NCI-H510A (cell line): ENCODE measurements at places on chromosomes 6 and 20.

DNA sequence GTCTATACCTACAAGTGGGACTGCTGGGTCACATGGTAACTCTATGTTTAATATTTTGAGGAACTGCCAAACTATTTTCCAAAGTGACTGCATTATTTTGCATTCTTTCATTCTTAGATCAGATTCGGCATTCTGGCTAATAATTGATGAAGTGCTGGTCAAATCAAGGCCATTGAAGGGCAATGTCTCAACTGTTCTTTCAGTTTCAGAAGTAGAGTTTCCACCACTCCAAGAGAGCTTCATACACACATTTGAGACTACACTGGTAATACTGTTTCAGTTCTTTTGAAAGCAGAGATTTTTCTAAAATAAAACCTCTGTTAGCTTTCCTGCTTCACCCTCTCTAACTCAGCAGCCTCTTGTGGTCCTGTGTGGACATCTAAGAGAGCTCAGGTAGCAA, 154.5 kb downstream of the CFAP61 start:
- no peak for DNase-seq

- no peak for DNase-seq
Measured at GRCh38 chr6:46305236-46305635, 134.5 kb upstream of the ENPP5 start.

- no peak for DNase-seq
Measured at GRCh38 chr6:87944541-87944954, 103.1 kb upstream of the SPACA1 start.

GRCh38 chr6:148370176-148370575, 27.5 kb downstream of the SASH1 start:
- no peak for DNase-seq

DNA sequence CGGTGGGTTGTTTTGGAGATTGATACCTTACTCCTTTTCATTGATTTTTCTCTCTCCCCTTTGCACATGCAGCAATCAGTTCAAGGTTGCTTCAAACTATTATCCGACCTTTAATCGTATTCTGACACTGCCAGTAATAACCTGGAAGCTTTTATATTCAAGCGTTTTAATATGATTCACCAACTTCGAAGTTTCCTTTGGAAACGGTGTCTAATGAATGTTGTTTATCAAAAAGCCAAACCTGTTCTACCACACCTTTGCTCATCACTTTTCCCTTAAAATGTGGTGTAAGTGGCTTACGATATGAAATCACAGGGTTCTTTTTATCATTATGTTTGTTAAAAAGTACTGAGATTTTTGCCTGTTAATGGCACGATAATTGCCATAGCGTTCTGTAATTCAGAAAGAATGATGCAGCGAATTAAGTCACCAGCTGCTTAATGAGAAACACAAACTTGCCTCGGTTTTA, 660 bp downstream of the STXBP5 start:
- no peak for DNase-seq

GRCh38 chr6:48048451-48049146, 62.4 kb downstream of the PTCHD4 start:
- DNase-seq: no peak

DNA sequence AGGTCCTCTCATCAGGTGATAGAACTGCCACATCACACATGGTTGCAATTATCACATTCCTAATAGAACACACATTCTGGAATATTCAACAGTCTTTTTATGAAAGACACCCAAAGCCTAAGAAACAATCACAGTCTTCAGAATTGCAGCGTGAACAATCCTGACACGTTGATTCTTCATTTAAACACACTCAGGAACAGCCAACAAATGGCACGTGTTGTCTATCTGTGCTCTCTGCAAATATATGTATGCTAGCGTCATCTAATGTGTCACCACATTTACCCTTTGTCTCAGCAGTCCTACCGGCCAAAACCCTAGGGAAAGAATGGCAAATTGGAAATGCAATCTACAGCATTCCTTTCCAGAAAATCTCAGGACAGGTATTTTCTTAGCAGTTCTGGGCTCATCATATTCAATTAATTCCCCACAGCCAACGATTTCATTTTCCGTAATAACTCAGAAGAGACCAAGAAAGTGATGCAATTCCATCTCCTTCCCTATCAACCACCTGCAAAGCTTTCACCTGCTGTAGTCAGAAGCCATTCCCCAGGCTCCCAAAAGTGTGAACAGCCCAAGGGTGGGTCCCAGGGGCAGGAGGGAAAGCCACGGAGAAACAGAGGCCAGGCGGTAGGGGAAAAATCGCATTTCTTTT, 280.3 kb upstream of the JARID2 start:
- DNase-seq: no peak

DNA sequence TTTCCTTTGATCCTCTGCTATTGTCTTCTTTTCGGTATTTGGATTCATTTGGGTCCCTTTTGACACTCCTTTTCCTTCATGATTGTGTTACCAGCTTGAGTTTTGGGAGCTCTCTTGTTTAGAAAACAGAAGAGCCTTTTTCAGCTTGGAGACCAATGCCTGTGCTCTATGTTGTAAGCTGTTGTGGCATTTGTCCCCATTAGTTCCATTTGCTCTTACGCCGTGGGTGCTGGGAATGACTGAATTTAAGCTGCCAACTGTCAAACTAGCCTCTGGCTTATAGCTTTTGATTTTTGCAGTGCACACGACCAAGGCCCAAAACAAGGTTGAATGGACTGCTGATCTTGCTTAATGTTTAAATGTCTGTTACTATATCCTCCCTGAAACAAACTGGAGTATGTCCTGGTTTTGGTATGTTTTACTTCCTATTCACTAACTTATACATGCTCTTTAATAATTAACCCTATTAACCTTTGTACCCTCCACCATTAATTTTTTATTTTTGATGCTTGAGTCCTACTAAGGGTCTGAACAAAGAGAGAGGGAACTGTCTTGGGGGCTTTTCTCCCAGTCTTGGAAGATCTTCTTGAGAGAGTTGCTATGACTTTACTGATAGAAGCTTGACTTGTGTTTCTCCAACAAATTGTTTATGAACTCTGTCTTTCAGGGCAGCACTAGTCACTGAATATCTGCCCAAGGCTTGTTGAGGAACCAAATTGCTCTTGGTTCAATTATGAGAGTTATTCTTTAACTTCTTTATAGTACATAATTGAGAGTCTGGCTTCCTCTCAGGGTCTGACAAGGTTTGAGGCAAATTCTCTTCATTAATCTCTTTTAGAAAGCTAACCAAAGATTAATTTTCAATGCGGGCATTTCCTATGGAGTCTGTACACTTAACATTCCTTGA, 100.3 kb upstream of the SIRPG start:
- no peak for DNase-seq

DNA sequence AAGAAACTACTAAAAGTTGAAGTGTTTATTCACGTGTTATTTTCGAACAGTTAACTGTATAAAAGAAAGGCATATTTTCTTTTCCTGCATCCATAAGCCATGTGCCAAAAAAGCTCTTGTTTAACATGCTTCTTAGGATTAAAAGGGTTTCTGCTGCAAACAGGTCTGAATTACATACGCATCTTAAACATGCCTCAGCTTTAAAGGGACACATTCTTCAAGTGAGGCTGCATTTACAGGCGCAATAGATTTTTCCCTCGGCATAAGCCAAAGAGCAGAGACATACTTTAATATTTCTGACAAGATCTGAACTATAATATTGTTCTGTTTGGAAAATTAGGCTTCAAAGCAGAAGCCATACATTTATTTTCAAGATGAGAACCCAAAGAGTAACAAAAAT, 39.4 kb downstream of the PDE7B start:
- no peak for DNase-seq

DNA sequence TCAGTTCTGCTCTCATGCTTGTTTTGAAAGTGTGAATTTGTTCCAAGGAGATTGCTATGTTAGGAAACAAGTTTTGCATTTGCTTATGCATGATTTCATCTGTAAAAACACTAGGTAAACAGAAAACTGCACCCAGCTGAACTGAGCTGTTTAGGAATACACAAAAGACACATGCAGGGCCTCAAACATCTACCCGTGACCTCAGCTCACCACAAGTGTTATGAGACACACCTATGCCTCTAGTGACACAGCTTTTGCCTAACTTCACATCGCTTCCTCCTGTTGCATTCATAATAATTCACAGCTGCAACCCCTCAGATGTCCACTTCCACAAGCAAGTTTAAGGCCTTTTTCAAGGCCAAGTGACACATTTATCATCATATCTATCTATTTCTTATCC, 98.0 kb upstream of the SLC24A3 start:
- DNase-seq: no peak

- DNase-seq: peak; percentile 96
Measured at GRCh38 chr20:47319517-47320252, 36.8 kb downstream of the ZMYND8 start.

GRCh38 chr6:52389626-52390360, 27.8 kb downstream of the PAQR8 start:
- peak; percentile 26 for DNase-seq

DNA sequence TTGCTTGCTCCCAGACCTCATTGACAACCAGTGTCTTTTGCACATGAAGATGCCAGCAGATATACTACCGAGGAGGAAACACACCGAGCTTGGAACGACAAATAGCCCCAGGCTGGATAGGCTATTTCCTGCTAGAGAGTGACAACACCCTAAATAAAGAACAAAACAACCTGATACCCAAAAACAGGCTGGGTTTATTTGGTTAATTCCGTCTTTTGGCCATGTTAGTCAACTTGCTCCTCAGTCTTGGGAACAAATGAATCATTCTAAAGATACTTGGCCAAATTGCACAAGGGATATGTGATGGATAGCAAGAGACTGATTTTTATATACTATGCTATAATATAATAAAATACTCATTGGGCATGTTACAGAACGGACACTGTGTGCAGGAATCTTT, 11.5 kb upstream of the MUC22 start:
- DNase-seq: no peak

DNA sequence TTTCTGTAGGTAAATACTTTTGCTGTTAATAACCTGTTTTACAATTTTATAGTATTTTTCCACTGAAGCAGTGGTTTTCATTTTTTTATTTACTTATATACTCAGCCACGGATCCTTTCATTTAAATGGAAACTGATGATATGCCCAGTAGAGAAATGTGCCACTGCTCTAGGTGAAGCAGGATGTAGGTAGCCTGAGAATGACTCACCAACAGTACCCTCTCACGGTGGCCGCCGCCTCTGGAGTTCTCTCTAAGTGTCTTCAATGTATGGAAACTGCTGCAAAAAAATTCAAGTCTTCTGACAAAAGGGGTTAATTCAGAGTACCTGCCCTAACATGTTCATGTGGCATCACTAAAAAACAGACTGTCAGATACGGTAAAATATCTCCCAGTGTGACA, 6.4 kb downstream of the EYA4 start:
- no peak for DNase-seq

GRCh38 chr6:22940581-22941290, 371.4 kb downstream of the HDGFL1 start:
- DNase-seq: no peak

DNA sequence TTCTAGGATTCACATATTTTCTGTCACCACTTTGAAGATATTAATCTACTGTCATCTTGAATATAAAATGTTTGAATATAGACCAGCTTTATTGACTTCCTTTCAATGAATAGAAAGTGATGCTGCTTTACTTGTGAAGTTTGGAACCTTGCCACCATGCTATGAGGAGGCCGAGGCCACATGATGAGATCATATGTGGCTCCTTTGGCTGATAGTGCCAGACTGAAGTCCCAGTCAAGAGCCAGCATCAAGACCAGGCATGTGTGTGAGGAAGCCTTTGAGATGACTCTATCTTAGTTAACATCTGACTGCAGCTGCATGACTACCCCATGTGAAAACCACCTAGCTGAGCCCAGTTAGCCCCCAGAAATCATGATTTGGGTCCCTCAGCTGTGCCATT, 169.5 kb downstream of the OTOR start:
- DNase-seq: peak; percentile 25

DNA sequence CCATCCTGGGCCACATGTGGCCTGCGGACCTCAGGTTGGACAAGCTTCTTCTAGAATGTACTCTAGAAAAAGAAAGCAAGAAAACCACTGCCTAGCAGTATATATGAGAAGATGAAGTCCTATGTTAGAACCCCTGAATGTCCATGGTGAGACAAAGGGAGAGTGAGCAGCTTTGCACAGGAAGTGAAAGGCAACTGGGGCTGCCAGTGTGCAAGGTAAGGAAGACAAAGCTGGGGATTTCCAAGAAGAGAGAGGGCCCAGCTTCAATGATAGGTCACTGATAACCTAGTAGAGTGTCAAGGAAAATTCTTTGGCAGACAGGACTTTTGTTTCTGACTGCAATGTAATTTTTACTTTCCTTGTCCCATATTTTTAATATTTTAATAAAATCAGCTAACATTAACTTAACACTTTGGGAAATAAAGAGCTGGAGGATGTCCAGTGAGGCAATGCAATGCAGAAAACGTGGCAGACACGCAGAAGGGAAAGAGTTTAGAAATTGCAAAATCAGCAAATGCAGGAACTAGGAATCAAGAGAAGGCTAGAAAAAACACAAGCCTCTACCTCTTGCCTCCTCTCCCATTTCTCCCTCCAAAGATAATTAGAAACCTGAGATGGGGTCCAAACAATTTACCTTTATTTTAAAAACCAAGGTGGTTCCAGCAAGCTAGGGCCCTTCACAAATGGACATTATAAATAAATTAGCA, 47.4 kb downstream of the CYP39A1 start:
- no peak for DNase-seq

DNA sequence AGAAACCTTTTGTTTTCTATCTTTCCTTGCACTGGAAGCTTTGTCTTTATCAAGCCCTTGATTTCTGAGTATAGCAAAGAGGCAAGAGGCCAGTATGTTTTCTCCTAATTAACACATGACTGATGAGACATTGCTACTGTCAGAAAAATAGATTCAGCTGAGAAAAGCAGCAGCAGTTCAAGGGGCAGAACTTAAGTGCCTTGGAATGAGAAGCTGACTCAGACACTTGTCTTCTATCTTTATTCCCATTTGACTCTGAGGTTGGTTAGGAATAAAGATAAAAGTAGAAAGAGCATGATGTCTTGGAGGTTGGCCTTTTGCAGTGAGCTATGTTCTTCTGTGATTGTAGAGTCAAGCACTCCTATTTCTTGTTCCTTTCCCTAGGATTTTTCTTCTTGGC, 79.1 kb upstream of the MAN1A1 start:
- no peak for DNase-seq
